G401 (cell line): ENCODE measurements at places on chromosomes 7 and 10.

GRCh38 chr10:92756201-92757065 lies 66.7 kb downstream of the HHEX start:
- DNase-seq, result no peak

DNA sequence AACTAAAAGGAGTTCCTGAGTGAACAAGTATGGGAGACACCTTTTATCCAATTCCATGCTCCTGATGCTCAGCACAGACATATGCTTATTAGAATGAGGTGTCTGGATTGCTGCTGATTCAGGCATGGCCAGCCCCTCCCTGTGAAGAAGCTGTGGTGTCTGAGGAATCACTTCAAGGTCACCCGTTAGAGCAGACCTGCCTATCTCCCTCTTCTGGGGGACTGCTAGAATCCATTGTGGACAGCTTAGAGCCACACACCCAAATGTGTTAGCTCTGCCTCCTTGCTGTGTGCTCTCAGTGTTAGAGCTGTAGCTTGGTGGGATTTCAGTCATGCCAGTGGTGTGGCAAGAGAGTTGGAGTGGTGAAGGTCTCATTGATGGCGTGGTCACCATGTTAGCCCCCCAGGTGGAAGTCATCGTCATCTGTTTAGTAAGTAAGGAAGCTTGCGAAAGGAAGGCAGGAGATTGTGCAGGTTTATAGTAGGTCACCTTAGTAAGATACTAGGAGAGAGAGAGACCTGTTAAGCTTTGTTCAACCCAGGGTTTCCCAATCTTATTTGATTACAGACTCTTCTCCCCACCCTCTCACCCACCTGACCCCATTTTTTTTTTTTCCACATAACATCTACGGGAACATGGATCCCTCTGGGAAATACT lies 12.8 kb downstream of the PRXL2A start:
- no peak for DNase-seq

GRCh38 chr10:63707254-63707910 lies 186.2 kb downstream of the REEP3 start:
- no peak for DNase-seq

DNA sequence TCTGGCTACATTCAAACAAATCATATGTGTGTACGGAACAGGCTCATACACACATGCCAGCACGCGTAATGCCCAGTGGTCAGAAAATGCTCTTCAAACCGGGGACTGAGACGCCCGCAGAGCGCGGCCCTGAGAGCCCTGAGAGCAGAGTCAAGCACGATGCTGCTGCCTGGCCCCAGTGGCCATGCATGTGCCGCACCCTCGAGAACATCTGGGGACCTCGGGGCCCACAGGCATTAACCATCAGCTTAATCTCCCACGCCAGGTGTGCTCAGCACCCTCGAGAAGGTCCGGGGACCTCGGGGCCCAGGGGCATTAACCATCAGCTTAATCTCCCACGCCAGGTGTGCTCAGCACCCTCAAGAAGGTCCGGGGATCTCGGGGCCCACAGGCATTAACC lies 163.1 kb downstream of the PTPRN2 start:
- DNase-seq, result no peak

DNA sequence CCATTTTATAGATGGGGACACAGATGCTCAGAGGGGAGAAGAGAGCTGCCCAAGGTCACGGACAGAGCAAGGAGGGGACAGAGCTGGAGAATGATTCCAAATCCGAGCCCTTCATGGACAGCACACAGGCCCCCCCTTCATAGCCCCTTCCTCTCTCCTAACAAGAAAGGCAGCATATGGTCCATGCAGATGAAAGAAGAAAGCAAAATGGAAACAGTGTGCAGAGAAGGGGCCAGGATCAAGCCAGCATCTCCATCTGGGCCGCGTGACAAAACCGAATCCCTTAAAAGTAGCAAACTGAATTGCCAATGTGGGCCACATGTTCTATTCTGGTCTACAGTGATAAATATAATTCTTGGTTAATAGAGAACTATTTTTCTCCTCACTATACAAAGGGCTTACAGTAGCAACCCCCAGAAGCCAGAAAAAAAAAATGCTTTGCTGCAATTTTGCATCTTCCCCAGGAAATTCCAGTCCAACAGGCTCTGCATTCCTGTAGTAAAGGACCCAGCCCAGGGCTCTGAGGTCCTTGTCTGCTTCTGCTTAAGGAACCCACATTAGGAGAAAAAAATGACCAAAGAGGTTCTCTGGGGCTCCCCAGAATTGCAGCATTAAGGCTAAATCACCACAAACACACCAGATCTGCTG lies 7.8 kb downstream of the CPXM2 start:
- DNase-seq, result no peak
